ENCODE measurements at places on chromosomes 4 and X.

DNA sequence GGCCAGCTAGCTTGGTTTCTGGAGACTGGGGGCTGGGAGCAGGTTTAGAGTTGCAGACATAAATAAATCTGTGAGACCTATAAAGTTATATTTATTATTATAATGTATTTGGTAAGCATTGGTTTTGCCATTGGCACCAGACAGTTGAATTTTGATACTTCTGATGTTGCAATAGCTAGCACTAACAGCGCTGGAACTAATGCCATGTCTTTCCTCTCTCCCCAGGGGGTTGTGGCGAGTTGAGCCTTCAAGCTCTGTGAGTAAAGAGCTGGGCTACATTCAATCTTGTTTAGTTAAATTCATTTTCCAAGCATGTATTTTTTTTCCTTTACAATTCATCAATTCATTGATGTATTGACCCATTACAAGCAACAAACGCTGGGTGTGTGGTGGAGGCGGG is 358.7 kb upstream of the NR3C2 start:
- H3K4me3 ChIP-seq: no peak overlapping the region
- no peak for DNase-seq
- no peak overlapping the region for H3K27ac ChIP-seq
- no peaks in the 10 kb centered on the region for H3K36me3 ChIP-seq
- no peaks in the 10 kb centered on the region for H3K27me3 ChIP-seq

- no peak overlapping the region for H3K4me3 ChIP-seq
- H3K27me3 ChIP-seq: no peaks in the 10 kb centered on the region
- no peaks in the 10 kb centered on the region for H3K36me3 ChIP-seq
These were observed 105.0 kb upstream of the PAQR3 start for GRCh38 chr4:79044141-79044659.

DNA sequence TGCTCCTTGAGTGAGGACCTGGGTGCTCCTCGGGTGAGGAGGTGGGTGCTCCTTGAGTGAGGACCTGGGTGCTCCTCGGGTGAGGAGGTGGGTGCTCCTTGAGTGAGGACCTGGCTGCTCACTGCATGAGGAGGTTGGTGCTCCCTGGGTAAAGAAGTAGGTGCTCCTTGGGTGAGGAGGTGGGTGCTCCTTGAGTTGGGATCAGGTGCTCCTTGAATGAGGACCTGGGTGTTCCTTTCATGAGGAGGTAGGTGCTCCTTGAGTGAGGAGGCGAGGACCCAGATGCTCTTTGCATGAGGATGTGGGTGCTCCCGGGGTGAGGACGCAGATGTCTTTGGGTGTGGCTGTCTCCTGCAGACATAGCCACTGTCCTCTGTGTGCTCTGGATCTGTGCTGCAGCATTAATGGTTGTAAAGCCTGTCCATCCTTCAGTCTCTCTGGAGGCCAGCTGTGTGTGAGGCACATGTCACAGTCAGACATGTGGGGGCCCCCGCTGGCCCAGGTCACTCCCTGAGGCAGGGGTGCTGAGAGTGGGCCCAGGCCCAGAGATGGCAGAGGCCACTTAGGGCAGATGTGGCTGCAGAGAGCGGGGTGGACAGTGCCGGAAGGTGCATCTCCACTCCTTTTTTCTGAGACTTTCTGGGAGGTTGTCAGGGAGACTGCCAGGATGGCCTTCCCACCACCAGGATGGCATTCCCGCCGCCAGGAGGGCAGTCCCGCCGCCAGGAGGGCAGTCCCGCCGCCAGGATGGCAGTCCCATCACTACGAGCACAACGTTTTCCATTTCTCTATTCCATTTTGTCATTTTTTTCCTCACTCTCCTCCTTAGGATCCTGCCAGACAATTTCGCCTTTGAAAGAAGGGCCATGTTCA is 101.8 kb downstream of the HMX1 start:
- no peak overlapping the region for H3K27ac ChIP-seq
- no peaks in the 10 kb centered on the region for H3K4me1 ChIP-seq
- H3K4me3 ChIP-seq: no peak overlapping the region
- no peaks in the 10 kb centered on the region for H3K36me3 ChIP-seq
- no peaks in the 10 kb centered on the region for H3K27me3 ChIP-seq

DNA sequence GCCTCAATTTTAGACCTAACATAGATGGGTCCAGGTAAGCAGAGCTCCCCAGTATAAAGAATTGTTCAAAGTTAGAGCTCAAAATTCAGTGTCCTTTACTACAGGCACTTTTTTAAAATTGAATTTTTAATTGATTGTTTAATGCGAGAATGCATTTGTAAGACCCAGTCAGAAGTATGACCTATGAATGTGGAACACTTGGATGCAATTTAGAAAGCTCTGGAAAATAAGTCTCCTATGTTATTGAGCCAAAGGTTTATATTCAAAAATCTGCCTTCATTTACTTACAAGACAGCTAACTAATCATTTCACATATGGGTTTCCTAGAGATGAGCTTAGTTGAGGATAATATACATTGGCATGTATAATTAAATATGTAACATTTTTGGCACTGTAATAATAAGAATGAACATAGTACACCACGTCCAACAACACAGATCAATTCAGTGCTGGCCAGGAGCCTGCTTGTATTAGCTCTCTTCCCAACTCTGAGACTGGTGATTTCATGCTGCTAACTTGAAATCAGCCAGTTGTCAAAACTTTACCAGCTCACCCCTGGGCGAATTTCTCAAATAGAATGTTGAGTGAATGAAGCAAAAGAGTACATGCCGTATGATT is 197.2 kb upstream of the NPY2R start:
- peaks cover 1% of the 10 kb centered on the region for H3K4me1 ChIP-seq
- H3K27ac ChIP-seq: no peak overlapping the region
- DNase-seq: no peak
- no peaks in the 10 kb centered on the region for H3K27me3 ChIP-seq
- no peak overlapping the region for H3K4me3 ChIP-seq

GRCh38 chrX:103398421-103398864 is 22.1 kb downstream of the BEX3 start:
- no peak for DNase-seq
- H3K4me3 ChIP-seq: no peak overlapping the region
- H3K27ac ChIP-seq: no peak overlapping the region

DNA sequence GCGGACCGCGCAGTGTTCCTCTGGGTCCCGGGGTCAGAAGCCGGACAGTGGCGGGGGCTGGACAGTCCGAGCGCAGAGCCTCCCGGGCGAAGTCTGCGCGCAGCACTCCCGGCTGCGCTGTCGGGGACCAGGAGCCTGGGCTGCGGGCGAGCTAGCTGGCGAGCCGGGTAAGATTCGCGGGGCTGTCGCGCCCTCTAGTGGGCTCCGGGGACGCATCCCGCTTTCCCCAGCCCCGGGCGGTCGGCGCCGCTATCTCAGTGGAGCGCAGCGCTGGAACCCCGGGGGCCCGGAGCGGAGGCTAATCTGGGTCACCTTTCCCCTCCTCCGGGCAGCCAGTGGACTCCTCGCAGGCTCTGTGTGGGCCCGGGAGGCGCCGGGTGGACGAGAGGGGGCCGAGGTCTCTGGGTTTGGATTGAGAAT is 4.2 kb downstream of the PDGFRA start:
- H3K36me3 ChIP-seq: no peaks in the 10 kb centered on the region
- H3K27ac ChIP-seq: no peak overlapping the region
- H3K4me3 ChIP-seq: peak overlapping the region; percentile 86
- peaks cover 34% of the 10 kb centered on the region for H3K4me1 ChIP-seq
- peaks cover 65% of the 10 kb centered on the region for H3K27me3 ChIP-seq

DNA sequence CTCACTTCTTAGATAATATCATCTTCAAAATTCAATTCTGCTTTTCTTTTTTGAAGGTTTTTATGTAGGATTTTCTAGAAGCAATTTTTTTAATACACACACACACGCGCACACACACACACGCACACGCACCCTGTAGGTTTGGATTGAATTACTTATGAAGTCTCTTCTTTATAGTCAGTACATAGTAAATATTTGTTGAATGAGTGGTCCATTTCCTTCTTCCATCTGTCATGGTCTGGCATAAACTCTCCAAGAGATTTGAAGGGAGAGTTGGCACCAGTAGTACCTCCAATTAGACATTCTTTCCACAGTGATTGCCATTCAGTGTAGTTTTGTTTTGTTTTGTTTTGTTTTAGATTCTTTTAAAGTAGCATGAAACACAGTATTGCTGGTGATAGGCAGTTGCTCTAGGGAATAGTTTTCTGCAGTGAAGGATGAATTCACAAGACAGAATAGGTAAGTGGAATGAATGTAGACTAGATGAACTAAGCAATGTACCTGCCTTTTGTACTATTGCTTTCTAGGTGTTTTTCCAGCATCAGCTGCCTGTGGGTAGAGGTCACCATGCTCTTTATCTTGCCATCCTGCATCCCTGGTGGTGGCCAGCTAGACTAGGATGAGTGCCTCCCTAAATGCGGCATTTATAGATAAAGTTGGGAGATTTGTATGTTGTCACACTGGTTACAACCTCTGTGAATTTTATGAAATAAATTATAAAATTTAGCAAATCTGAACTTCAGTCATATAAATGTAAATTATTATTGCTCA is 20.5 kb downstream of the PDLIM5 start:
- H3K4me3 ChIP-seq: no peak overlapping the region
- peaks cover 23% of the 10 kb centered on the region for H3K4me1 ChIP-seq
- H3K36me3 ChIP-seq: peaks cover 9% of the 10 kb centered on the region

GRCh38 chr4:66279084-66279483 is 608.8 kb upstream of the EPHA5 start:
- no peak for DNase-seq
- H3K36me3 ChIP-seq: no peaks in the 10 kb centered on the region
- H3K4me3 ChIP-seq: no peak overlapping the region
- H3K27ac ChIP-seq: no peak overlapping the region
- H3K27me3 ChIP-seq: no peaks in the 10 kb centered on the region

- H3K4me3 ChIP-seq: peak overlapping the region; percentile 81
- DNase-seq: peak; percentile 31
- H3K36me3 ChIP-seq: no peaks in the 10 kb centered on the region
- H3K4me1 ChIP-seq: peaks cover 4% of the 10 kb centered on the region
- no peak overlapping the region for H3K27ac ChIP-seq
These were observed 652 bp downstream of the COL25A1 start for GRCh38 chr4:109301651-109302360.

DNA sequence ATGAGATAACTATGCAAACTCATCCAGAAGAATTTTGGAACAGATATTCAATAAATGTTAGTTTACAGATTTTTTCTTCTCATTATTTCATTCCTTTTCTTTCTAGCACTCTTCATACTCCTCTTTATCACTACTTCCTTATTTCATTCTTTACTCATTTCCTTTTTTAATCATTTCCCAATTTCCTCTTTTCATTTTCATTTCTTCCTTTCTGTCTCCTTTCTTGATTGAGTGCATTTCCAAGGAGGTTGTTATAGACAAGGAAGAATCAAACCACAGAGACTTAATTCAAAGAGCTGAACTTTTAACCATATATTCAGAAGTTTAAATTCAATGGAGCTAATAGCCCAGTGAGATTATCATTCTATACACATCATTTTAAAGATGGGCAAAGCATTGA is 600.7 kb downstream of the ARAP2 start:
- no peaks in the 10 kb centered on the region for H3K36me3 ChIP-seq
- no peaks in the 10 kb centered on the region for H3K27me3 ChIP-seq
- H3K4me3 ChIP-seq: no peak overlapping the region
- H3K27ac ChIP-seq: no peak overlapping the region

- H3K4me1 ChIP-seq: peaks cover 16% of the 10 kb centered on the region
- no peaks in the 10 kb centered on the region for H3K36me3 ChIP-seq
- no peak overlapping the region for H3K27ac ChIP-seq
- peak; percentile 39 for DNase-seq
- H3K4me3 ChIP-seq: peak overlapping the region; percentile 87
- H3K27me3 ChIP-seq: peaks cover 78% of the 10 kb centered on the region
These were observed 587 bp downstream of the CD99 start for GRCh38 chrX:2691543-2692220.
